ENCODE measurements at places on chromosomes 1 and 21.

- DNase-seq: no peak
Observed at GRCh38 chr1:214566158-214567104, 15.0 kb upstream of the PTPN14 start.

DNA sequence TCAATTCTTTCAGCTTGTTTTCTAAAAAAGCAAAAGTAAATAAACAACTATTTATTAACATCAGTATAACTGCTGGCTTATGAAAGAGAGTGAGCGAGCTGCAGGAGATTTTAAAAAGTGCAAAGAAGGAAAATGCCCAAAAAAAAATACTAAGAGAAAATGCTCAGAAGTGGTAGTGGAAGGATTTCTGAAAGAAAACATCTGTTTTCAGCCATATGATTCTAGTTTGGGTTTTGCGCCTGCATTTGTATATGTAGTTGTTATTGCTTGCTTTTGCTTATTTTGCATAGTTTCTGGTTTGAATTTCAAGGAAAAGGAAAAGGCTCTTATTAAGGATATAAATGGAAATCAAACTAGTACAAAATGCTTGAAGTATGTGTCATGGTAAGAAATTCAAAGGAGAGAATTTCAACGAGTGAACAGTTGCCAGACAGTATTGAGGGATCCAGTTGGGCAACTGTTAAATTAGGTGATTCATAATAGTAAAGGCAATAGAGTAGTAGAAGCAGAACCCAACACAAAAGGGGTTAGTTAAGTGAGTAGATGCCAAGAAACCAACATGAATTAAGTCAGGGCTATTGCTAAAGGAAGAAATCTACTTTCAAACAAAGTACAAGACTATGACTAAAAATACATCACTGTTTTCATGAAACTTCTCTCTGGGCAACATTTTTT, 1.2 kb downstream of the GBP5 start:
- no peak for DNase-seq

- DNase-seq: no peak
Observed at GRCh38 chr1:208043691-208044181, 132.8 kb upstream of the CD34 start.

- DNase-seq: no peak
Observed at GRCh38 chr1:28085129-28085528, 3.3 kb downstream of the EYA3 start.

- DNase-seq: peak; percentile 27
Observed at GRCh38 chr1:32716312-32717148, 14.0 kb upstream of the SYNC start.

Data from head of caudate nucleus (tissue), 42 donors.